ENCODE measurements at places on chromosomes 3 and 15.

DNA sequence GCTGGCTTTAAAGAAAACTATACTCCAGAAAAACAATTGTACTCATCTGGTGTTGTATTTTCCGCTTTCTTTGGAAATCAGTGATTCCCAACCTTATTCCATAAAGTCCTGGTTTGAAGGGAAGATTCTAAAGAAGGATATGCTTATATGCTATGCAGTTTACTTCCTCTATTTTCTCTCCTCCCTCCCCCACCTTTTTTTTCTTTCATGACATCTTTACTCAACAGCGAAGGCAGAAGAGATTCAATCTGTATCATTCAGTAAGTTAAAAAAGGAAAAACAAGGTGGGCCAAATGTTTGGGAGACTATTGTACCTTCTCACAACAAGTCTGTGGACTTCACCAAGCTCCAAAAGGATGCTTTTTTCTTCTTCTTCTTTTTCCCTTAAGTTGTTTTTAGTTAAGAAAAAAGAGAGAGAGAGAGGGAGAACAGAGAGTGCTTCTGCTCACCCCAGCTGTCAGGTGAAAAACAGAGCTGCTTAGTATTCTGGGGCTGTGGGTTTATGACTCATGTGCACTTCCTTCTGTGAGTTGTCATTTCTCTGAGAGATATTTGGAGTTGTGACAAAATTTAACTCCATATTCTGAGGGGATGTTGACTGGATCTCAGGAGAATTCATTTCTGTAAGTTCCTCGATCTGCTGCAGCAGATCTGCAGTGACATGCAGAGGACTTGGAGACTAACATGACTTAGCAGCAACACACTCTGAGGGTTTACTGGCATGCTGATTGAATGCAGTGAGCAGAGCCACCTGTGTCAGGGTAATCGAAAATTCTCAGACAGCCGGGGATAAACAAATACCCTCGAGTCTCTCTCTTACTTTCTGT lies 70.7 kb downstream of the SSR3 start:
- no peak for DNase-seq

DNA sequence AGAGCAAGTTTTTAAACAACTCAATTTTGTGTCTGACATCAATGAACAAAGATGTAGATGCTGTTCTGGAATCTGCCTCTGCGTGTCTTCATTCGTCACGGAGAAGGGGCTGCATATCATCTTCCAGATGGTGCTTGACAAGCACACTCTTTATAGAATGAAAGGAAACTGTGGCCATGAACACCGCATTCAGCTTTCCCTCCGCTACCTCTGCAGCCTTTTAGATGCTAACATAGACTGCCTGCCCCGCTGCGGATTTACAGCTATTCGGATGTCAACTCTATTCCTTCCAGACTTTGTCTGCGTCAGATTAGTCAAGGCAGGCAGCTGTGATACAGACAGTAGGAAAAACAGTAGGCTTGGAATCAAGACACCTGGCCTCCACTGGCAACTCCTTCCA lies 232.9 kb downstream of the TJP1 start:
- no peak for DNase-seq

DNA sequence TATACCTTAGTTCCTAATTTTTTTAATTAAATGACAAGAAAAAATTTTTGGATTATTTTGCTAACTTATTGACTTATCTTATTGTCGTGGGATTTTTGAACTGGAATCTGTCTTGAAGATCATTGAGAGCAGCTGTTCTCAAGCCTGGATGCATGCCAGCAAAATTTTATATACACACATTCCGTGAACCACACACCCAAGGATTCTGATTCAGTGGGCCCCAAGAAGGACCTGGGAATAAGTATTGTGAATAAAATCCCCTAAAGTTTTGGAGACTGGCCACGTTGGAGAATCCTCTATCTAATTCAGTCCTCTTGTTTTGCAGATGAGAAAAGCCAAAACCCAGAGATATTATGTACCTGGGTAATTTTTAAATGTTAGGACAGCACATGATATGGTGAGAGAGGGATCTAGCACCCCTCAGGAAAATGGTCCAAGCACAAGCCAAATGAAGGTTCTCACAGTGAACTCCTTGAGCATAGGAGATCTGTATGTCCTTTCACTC lies 55.2 kb downstream of the UNC13C start:
- DNase-seq, result no peak

- DNase-seq, result no peak
Measured at GRCh38 chr3:19598870-19599269, 335.1 kb downstream of the EFHB start.

- DNase-seq, result no peak
Measured at GRCh38 chr3:126464997-126465396, 10.7 kb downstream of the ZXDC start.

GRCh38 chr15:99163271-99164062 lies 58.6 kb downstream of the SYNM start:
- no peak for DNase-seq

DNA sequence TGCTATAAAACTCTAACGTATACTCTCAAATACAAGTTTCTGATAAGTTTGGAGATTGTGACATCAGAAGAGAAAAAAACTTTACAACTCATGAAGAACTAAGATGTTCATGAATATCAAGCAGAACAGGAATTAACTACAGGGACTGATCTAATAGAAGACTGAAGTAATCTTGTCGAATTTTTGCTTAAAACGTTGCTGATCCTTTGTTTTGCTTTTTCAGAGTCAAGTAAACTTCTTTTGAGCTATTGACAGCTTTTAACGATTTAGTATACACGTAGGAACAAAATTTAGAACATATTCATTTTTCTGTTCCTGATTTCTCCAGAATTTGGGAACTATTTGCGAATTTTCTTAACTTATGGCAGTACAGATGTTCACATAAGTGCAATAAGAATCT lies 610.2 kb downstream of the SI start:
- DNase-seq, result no peak

- DNase-seq, result no peak
Measured at GRCh38 chr15:66007663-66008262, 138.5 kb downstream of the RAB11A start.

DNA sequence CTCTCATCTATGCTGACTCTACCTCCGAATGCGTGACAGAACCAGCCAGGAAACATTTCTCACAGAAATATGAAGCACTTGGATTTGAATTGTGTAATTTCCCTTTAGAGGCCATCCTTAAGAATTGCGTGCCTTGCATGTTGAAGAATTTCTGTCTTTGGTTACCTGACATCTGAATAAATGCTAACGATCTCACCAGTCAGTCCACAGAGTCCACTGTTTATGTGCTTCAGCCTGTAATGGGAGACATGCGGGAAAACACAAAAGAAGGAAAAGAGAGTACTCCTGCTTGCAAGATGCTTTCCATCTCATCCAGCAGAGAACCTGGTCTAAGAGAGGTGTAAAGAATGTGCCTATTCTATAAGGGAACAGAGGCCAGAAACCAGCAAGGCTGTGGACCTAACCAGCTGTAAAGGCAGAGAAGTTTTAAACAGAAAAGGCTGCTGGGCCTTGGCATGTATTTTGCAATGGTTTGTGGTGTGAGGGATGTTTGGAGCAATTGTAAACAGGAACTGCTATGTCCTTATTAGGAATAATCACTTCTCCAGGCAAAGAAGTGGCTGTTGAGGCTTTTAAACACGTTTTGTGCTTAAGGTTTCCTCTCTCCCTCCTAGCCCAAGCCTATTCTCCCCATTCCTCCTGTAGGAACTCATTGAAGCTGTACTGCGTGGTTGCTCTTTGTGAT lies 36.4 kb upstream of the BOC start:
- DNase-seq, result no peak
